ENCODE measurements at places on chromosomes 1 and 21. TPM values are rescaled to one million over a fixed set of nuclear protein-coding genes. Genes with fewer than 3 reads are reported as not detected.

PROK1 gene
- total RNA-seq = 0.12 TPM

CAMTA1 gene
- total RNA-seq = 161 TPM

OPTC gene
- not detected for total RNA-seq

KLF17 gene
- total RNA-seq = not detected

ACBD3 gene
- total RNA-seq = 32.3 TPM

CFHR3 gene
- total RNA-seq = 20.9 TPM

ZNF695 gene
- 34.6 TPM for total RNA-seq

DNA sequence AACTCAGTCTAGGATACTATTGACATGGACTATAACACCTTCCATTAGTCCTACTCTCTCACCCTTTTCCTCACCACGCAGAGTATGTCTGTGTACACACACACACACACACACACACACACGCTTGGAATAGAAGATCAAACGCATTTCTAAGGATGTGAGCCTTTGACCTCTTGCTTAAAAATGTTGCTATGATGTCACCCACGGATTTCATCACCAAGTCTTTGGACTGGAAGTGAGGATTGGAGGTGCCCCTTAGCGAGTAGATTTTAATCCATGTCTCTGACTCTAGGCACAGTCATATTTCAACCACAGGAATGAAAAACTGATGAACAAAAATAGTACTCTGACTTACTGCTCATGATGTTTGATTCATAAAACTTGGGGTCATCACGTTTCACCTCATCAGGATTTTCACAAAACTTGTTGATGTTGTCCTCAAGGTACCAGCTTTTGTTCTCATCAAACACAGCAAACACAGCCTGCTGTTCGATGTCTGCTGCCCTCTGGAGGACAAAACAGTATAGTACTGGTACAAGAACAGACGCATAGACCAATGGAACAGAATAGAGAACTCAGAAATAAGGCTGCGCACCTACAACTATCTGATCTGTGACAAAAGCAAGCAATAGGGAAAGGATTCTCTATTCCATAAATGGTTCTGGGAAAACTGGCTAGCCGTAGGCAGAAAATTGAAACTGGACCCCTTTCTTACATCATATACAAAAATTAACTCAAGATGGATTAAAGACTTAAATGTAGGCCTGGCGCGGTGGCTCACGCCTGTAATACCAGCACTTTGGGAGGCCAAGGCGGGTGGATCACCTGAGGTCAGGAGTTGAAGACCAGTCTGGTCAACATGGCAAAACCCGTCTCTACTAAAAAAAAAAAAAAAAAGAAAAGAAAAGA lies 39.9 kb downstream of the F5 start:
- H3K4me3 ChIP-seq = no peak overlapping the region
- no peaks in the 10 kb centered on the region for H3K27me3 ChIP-seq
- H3K27ac ChIP-seq = no peak overlapping the region
- H3K36me3 ChIP-seq = no peaks in the 10 kb centered on the region
- no peaks in the 10 kb centered on the region for H3K4me1 ChIP-seq
- peak; percentile 87 for DNase-seq

- H3K27me3 ChIP-seq = no peaks in the 10 kb centered on the region
- peak; percentile 59 for DNase-seq
- H3K4me3 ChIP-seq = peak overlapping the region; percentile 33
These were observed 18.5 kb upstream of the A3GALT2 start for GRCh38 chr1:33339413-33339812.

DNA sequence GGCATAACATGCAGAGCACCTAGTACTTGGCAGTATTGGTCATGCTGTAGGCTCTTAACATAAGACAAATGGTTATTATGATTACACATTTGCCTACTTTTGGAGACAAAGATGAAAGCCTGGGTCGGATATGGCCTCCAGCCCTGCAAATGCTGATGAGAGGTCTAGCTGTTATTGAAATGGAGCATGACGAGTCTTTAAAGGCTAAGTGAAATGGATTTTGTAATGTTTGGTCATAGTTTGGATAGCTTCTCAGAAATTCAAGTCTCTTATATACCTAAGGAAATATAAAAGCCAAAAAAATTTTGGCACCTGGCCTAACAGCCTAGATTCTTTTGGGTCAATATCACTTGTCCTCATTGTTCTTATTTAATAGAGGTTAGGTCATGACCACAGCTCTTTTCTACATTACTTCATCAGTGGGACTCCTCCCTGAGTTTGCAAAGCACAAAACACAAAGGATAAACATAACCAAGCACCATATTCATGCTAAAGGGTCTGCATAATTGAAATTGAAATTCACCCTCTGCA lies 69.2 kb upstream of the WLS start:
- H3K4me1 ChIP-seq = peaks cover 23% of the 10 kb centered on the region
- H3K27ac ChIP-seq = no peak overlapping the region
- no peaks in the 10 kb centered on the region for H3K36me3 ChIP-seq
- DNase-seq = no peak
- no peak overlapping the region for H3K4me3 ChIP-seq

- peaks cover 43% of the 10 kb centered on the region for H3K4me1 ChIP-seq
- no peaks in the 10 kb centered on the region for H3K36me3 ChIP-seq
- H3K27ac ChIP-seq = no peak overlapping the region
- peaks cover 4% of the 10 kb centered on the region for H3K27me3 ChIP-seq
These were observed 8.0 kb upstream of the PLXNA2 start for GRCh38 chr1:208251911-208252835.

DNA sequence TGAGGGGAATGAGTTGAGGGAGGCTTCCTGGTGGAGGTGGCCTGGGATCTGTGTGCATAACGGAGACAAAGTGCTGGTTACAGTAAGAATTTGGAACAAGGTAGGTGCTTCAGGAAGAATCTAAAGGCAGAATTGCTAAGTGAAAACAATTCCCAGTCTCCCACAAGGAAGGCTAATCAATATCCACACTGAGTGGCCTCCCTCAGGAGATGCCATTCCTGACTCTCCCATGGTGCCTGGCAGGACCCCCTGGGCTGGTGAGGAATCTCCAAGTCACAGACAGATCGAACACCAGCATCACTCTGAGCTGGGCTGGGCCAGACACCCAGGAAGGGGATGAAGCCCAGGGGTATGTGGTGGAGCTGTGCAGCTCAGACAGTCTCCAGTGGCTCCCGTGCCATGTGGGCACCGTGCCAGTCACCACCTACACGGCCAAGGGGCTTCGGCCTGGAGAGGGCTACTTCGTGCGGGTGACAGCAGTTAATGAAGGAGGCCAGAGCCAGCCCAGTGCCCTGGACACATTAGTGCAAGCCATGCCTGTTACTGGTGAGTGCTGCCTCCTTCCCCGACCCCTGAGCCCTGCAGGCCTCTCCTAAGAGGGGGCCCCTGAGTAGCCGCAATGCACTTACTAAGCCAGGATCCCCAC lies 30.7 kb downstream of the IGFN1 start:
- no peaks in the 10 kb centered on the region for H3K36me3 ChIP-seq
- H3K4me3 ChIP-seq = no peak overlapping the region
- H3K4me1 ChIP-seq = no peaks in the 10 kb centered on the region
- no peak for DNase-seq

DNA sequence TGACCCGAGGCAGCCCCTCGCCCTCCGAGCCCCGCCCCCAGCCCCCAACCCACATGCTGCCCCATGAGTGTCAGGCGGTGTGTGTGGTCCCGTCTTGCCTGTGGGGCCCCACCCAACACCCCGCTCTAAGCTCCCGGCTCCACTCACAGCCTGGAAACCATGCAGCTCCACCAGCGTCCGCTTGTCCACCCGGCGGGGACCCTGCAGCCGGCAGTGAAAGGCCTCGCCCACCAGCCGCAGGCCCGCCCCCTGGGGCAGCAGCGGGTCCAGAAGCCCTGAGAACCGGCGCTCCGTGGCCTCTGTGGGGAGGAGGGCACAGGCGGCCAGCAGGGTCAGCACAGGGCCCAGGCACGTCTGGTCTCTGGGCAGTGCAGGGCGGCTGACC lies 2.7 kb downstream of the C1QTNF12 start:
- peaks cover 14% of the 10 kb centered on the region for H3K4me1 ChIP-seq
- H3K27ac ChIP-seq = no peak overlapping the region
- peak; percentile 41 for DNase-seq
- H3K36me3 ChIP-seq = no peaks in the 10 kb centered on the region
- H3K27me3 ChIP-seq = peaks cover 30% of the 10 kb centered on the region

- H3K4me1 ChIP-seq = peaks cover 4% of the 10 kb centered on the region
- no peak overlapping the region for H3K4me3 ChIP-seq
- no peaks in the 10 kb centered on the region for H3K27me3 ChIP-seq
- H3K36me3 ChIP-seq = no peaks in the 10 kb centered on the region
These were observed 49.3 kb upstream of the PSEN2 start for GRCh38 chr1:226820941-226821718.

- no peak overlapping the region for H3K27ac ChIP-seq
- H3K4me1 ChIP-seq = no peaks in the 10 kb centered on the region
- no peak for DNase-seq
- no peak overlapping the region for H3K4me3 ChIP-seq
These were observed 9.1 kb downstream of the INAVA start for GRCh38 chr1:200903793-200904192.

GRCh38 chr1:116919802-116920201 lies 10.1 kb downstream of the PTGFRN start:
- peaks cover 8% of the 10 kb centered on the region for H3K4me1 ChIP-seq
- DNase-seq = no peak
- no peaks in the 10 kb centered on the region for H3K27me3 ChIP-seq
- H3K4me3 ChIP-seq = no peak overlapping the region
- H3K36me3 ChIP-seq = no peaks in the 10 kb centered on the region
- no peak overlapping the region for H3K27ac ChIP-seq

- no peaks in the 10 kb centered on the region for H3K4me1 ChIP-seq
- no peak overlapping the region for H3K27ac ChIP-seq
- H3K4me3 ChIP-seq = no peak overlapping the region
- peaks cover 38% of the 10 kb centered on the region for H3K27me3 ChIP-seq
These were observed 40.5 kb downstream of the CD34 start for GRCh38 chr1:207870306-207871031.

- H3K27ac ChIP-seq = no peak overlapping the region
- no peaks in the 10 kb centered on the region for H3K27me3 ChIP-seq
- no peak for DNase-seq
- no peak overlapping the region for H3K4me3 ChIP-seq
- no peaks in the 10 kb centered on the region for H3K36me3 ChIP-seq
- H3K4me1 ChIP-seq = no peaks in the 10 kb centered on the region
These were observed 151.7 kb upstream of the SAMSN1 start for GRCh38 chr21:14697769-14698168.

DNA sequence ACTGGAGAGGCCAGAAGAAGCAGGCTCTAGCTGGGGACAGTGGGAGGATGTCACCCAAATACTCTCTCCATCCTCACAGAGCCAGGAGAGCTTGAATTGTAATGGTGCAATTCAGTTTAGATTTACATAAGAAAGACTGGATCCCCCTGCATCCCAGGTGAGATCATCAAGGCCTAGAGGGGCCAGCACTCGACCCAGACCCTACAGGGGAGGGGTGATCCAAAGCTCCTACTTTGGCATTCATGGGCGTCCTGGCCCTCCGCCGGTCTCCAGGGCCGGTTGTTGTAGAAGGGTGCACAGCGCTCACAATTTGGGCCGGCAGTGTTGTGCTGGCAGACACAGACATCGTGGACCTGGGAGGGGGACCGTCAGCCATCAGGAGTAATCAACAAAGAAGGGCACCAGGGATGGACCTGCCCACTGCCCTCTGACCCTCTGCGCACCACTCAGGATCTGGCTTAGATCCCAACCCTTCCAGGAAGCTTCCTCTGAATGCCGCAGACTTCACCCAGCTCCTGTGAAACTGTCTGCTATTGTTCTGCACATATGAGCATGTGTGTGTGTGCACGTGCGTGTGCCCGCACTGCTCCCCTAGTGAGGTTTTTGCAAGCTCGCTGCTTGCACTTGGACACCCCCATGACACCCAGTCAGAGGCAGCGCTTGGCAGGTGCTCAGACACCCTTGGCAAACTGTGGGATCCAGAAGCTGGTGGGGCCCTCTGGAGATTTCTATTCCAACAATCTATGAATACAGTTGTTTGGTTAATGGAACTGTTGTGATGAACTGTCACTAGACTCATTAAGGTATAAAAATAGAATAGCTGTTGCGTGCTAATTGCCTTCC lies 21.6 kb downstream of the LAMB3 start:
- no peak overlapping the region for H3K27ac ChIP-seq
- no peaks in the 10 kb centered on the region for H3K27me3 ChIP-seq
- no peaks in the 10 kb centered on the region for H3K36me3 ChIP-seq
- H3K4me3 ChIP-seq = no peak overlapping the region
- DNase-seq = no peak

DNA sequence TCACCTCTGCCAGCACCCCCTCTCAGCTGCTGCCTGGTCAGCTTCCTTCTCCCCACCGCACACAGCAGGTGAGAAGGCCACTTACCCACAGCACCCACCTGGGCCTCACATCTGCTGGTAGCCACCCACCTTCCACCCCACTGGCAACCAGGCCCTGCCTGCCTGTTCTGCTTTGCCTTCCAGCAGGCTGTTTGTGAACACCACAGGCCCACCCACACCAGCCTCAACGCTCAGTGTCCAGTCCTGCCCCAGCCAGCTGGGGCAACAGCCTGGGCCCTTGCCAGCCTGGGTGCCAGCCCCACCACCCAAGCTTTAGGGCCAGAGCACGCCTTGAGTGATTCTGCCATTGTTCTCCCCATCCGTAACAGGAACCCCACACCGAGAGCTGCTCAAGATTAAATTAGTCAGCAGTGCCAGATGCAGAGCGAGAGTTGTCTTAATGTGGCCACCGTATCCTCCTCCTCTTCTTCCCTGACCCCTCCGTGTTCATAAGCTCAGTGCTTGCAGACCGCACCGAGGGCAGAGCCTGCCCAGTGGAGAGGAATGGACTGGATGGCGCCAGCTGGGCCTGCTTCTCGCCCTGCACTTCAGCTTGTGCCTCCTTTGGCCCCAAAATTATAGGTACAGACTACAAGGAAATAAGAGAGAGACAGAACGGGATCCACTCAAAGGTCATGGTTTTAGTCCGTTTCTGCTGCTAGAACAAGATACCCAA lies 120.3 kb upstream of the COL6A1 start:
- no peak overlapping the region for H3K4me3 ChIP-seq
- H3K27ac ChIP-seq = no peak overlapping the region
- H3K36me3 ChIP-seq = no peaks in the 10 kb centered on the region
- H3K27me3 ChIP-seq = no peaks in the 10 kb centered on the region
- DNase-seq = no peak

DNA sequence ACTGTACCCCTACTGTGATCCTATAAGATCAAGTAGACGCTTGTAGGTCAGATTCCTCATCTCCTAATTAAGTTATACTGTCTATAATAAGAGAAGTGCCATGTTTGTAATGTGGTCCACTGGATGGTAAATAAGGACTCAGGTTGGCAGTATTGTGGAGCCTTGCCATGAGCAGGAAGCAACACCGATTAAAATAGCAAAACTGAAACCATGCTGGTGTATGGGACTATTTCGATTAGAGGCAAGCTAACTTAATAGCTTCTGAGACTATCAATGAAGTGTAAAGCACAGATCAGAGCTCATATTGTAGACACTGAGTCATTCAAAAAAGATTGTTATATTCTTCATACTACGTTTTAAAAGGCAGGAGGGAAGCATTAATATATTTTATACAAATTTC lies 348.8 kb downstream of the HHAT start:
- H3K4me1 ChIP-seq = no peaks in the 10 kb centered on the region
- no peak overlapping the region for H3K27ac ChIP-seq
- no peak for DNase-seq
- no peak overlapping the region for H3K4me3 ChIP-seq
- no peaks in the 10 kb centered on the region for H3K27me3 ChIP-seq

- H3K27ac ChIP-seq = no peak overlapping the region
- no peak for DNase-seq
- H3K27me3 ChIP-seq = no peaks in the 10 kb centered on the region
- no peak overlapping the region for H3K4me3 ChIP-seq
These were observed 43.8 kb downstream of the FAAP20 start for GRCh38 chr1:2150801-2151200.

Data from neural progenitor cell (in vitro differentiated cells).